ENCODE measurements at places on chromosomes 11 and 22. TPM values are rescaled to one million over a fixed set of nuclear protein-coding genes. Genes with fewer than 3 reads are reported as not detected.
A peak's percentile ranks its signal among the peaks of the same experiment; 100 is the strongest.

The ACTN3 gene
- not detected for total RNA-seq

The MUC6 gene
- total RNA-seq = not detected

The BTBD18 gene
- not detected for total RNA-seq

The VSIG10L2 gene
- total RNA-seq = not detected

The CADM1 gene
- total RNA-seq = 45.8 TPM

The TCN2 gene
- total RNA-seq = 54.9 TPM

The FZD4 gene
- 26.3 TPM for total RNA-seq

The OR51E2 gene
- total RNA-seq = 0.30 TPM

The HORMAD2 gene
- total RNA-seq = not detected

The RAB39A gene
- total RNA-seq = 0.32 TPM

The MMP7 gene
- total RNA-seq = not detected

The MMP11 gene
- 5.8 TPM for total RNA-seq

DNA sequence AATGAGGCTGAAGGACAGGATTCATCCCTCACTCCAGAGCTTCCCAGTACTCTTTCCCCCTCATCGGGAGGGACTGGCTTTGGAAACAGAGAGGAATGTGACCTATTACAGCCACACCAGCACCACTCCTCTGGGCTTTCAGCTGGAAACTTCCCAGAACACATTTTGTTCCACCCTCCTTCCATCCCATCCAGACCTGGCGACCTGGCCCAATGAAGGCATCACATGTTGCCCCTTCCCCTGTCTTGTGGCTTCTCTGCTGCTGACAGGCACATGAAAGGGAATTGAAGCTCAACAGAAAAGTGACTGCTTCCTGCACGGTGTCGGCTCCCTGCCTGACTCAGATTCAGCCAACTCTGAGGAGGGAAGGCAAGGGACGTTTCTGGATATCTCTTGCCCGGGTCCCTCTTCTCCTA is 19.1 kb downstream of the IRAG1 start:
- no peak for DNase-seq

- no peak for DNase-seq
Observed at GRCh38 chr11:57410287-57410686, 16.6 kb downstream of the SLC43A3 start.

DNA sequence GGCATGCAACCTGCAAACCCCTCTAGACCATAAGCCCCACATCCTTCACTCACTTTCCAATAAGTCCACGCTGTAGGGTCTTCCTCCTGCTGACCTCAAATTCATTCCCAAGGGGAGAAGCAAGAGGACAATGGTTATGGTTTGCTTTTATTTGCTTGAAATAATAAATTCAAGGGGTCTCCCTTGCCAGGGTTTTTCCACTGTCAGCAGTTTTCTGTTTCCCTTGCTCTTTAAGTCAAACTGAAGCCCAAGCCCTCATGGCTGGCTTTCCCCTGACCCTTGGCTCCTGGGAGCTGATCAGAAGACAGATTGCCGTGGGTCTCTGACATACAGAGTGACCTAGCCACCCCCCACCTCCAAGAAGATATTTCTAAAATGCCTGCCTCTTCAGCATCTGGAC is 3.9 kb downstream of the SLC1A2 start:
- DNase-seq = no peak

- DNase-seq = peak; percentile 29
Observed at GRCh38 chr11:2826679-2827056, 58.9 kb downstream of the CDKN1C start.

DNA sequence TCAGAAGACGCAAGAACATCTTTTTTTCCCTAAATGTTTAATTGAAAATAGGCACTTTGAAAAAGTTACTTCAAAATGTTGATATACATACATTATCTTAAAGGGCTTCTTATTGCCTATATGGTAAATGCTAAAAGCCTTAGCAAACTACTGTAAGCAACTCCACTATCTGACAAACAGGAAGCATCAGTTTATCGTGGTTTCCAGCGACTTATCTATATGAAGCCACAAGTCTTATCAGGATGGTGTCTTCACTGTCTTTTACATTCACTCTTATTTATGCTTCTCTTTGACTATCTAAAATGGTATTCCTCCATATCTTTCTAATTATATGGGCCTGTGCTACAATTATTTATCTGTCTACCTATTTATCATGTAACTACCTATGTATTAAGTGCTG is 2091.9 kb downstream of the LRRC4C start:
- no peak for DNase-seq

- no peak for DNase-seq
Observed at GRCh38 chr11:117591316-117592039, 205.5 kb downstream of the DSCAML1 start.

DNA sequence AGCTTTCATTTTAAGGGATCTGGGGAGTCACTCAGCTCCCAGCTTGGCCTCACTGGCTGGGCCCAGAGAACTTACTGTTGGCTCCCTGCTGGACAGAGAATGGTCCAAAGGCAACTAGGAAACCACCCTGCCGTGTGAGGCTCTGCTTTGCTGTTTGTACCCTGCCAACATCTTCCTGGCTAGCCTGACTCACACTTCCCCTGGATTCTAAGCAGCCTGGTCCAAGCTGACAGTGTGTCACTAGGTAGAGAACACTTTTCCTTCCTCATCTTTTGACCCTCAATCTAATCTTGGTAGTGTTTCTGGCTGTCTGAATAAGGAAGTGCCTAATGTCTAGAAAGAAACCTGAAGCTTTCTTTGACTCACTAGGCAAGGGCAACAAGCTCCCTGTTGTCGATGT is 76.7 kb downstream of the FAR1 start:
- DNase-seq = no peak

GRCh38 chr22:49799431-49800075 is 28.1 kb downstream of the BRD1 start:
- no peak for DNase-seq

Measured in heart left ventricle (tissue), 16 donors.